RWPE1 (cell line): ENCODE measurements at places on chromosomes 6 and 20.

DNA sequence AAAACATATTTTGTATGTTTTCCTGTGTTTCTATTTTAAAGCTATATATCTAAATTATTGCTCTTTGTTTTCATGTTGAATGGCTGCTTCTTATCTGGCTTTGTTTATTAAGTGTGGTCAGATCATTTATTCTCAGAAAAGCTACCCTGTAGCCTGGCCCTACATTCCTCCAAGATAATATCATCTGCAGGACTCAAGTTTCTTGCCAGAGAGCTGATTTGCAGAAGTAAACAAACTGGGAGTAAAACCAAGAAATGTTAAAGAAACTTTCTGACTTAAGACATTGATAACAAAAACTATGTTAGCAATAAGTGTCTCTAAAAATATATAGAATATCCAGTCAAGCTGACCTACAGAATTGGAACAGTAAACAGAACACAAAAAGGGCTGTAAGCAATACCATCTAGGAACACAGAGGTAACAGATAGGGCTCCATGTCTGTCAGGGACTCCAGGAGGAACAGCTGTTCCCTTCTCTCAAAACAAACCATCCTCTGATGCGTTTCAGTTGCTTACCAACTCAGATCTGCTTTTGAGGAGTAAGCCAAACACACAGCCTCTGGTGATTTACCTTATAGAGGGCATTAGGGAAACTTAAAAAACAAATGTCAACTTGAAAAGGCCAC lies 17.5 kb upstream of the CEP85L start:
- no peak for DNase-seq

DNA sequence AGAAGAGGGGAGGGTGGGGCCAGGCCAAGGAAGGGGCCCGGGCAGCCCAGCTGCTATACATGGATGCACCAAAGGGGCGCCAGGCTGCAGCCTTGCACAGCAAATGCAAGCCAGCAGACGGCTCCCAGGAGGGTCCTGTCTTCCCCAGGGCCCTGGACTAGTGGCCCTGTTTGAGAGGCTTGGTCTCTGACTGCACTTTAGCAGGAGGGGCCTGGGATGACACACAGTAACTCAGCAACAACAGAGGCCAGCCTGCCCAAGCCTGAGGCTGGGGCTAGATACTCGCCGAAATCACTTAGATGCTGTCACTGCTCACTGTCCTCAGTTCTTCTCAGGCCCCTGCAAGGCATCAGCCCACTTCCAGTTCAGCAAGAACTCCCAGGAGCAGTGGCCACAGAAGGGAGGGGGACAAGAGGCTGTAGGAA lies 73.5 kb downstream of the TRAM2 start:
- peak; percentile 15 for DNase-seq

GRCh38 chr6:152858141-152858540 lies 107.5 kb downstream of the VIP start:
- DNase-seq = no peak

DNA sequence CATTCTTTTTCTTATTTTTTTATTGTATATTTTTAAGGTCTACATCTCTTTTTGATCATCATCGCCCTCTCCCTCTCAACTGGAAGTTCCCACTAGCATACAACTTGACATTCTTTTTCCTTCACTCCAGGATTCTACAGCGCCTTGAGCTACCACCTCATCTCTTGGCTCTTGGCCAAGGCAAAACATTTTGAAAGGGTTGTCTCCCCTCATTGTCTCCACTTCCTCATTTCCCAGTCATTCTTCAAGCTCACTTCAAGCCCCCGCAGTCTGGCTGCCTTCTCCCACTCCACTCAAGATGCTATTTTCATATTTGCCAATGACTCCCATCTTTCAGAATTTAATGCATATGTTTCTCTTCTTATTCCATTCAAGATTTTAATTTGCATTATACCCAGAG lies 63.0 kb downstream of the OPN5 start:
- DNase-seq = no peak

DNA sequence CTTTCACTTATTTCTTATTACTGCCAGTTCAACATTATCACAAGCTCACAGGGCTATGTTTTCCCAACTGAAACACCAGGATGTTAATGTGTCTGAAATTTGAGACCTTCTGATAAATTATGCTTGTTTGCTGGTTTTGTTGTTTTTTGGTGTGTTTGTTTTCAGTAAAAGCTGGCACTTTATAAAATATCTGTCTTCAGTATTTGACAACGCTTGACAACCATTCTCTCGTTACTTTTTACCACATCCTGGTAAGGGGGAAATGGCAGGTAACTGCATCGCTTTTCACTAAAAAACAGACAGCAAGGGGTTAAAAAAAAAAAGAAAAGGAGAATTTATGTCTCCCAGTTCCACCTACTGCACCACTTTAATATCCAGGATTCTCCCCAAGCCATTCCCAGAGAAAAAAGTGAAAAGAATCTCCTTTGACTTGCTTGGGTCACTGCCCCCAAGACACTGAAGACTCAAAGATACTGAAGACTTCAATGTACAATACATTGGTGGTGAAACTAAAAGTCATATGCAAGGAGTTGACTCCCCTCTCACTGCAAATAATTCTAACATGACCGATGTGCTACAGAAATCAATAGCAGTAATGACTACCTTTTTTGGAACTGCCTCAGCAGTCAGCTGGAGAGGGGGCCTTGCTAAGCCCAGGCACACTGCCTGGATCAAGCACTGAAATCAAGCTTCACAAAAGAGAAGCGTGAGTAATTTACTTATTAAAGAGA lies 88.9 kb downstream of the HIVEP2 start:
- no peak for DNase-seq
